Astrocyte (in vitro differentiated cells and primary cell): ENCODE measurements at places on chromosomes 7 and 10. TPM values are rescaled to one million over a fixed set of nuclear protein-coding genes. Genes with fewer than 3 reads are reported as not detected.

Gene TMEM229A
- total RNA-seq, result 0.09 TPM in 1 of 2 replicates, not detected in the other

Gene CEP55
- total RNA-seq, result 2.0 and 3.7 TPM in 2 replicates

GRCh38 chr10:98446661-98447221 is at the start of gene HPS1:
Gene HPS1, minus strand, starts transcription at chr10:98446935. Its CDS starts 3,695 bp downstream, at chr10:98443240.
- peaks cover 4% of the 10 kb centered on the region for H3K4me1 ChIP-seq
- H3K27me3 ChIP-seq, result no peaks in the 10 kb centered on the region
- peak within 1 kb of the TSS; percentile 64 for H3K27ac ChIP-seq
- peak within 1 kb of the TSS; percentile 69 for H3K4me3 ChIP-seq
- peaks cover 12% of the 10 kb centered on the region for H3K36me3 ChIP-seq
- DNase-seq, result peak; percentile 29

Gene PON3
- not detected in 2 replicates for total RNA-seq

GRCh38 chr7:139901056-139901795 is 72.2 kb downstream of the TBXAS1 start:
- no peaks in the 10 kb centered on the region for H3K27me3 ChIP-seq
- DNase-seq, result no peak
- H3K4me1 ChIP-seq, result no peaks in the 10 kb centered on the region
- no peak overlapping the region for H3K27ac ChIP-seq
- H3K4me3 ChIP-seq, result no peak overlapping the region

Gene PTF1A
- total RNA-seq, result not detected in 2 replicates

- no peak overlapping the region for H3K27ac ChIP-seq
- no peaks in the 10 kb centered on the region for H3K36me3 ChIP-seq
- no peaks in the 10 kb centered on the region for H3K4me1 ChIP-seq
- H3K4me3 ChIP-seq, result no peak overlapping the region
These were observed 151.4 kb upstream of the PITRM1 start for GRCh38 chr10:3323865-3324498.
